NCI-H1092 (cell line): ENCODE measurements at places on chromosomes 11 and 22.

GRCh38 chr11:12706545-12707499, 32.6 kb downstream of the TEAD1 start:
- peak; percentile 80 for DNase-seq

DNA sequence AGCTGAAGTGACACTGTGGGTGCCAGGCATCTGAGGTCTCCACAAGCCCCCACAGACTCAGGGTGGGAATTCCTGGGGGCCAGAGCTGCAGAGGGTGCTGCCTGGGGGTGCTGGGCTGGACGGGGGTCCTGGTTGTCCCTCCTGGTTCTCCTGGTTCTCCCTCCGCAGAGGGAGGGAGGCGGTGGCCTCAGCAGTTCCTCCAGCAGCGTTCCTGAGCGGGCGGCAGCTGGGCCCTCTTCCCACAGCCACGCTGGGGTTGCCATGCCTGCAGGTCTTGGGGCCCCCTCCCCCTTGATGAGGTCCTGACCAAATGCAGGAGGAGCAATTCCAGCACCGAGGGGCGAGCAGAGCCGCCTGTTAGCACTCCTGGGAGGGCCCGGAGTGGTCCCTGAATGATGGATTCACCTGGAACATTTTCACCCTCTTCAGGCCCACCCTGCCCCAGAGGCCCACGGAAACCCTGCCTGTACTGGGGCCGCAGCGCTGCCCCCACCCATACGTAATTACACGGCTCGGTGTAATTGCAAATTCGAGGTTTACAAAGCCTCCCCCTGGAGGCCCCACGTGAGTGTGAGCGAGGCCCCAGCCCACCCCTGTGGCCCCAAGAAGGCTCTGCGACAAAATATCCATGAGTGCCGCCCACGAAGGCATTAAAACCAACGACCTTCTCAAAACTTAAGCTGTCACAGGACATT, 635 bp downstream of the C11orf21 start:
- no peak for DNase-seq

- peak; percentile 45 for DNase-seq
Observed at GRCh38 chr11:8033305-8034105, 46.4 kb downstream of the EIF3F start.

DNA sequence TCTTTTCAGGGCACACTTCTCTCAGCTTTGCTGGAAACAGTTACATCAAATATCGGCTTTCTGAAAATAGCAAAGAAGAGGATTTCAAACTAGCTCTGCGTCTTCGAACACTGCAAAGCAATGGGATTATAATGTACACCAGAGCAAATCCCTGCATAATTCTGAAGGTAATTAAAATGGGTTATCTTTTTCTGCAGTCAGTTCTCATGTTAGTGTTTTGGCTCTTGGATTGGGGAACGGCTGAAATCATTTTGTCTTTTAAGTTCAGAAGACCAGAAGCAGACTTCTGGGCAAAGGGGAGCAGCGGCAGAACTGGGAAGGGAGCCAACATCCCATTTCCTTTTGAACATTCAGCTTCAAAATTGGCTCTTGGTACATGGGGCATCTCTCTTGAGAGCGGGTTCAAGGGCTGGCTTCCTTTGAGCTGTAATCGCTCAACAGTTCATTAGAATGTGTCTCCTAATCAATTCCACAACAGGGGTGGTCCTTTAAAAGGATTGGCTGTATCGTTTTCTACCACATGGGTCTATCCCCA, 110.2 kb upstream of the MTNR1B start:
- DNase-seq: peak; percentile 58

- peak; percentile 7 for DNase-seq
Observed at GRCh38 chr22:27919942-27920755, 1.1 kb upstream of the PITPNB start.
